ENCODE measurements at places on chromosomes 1 and 21.

DNA sequence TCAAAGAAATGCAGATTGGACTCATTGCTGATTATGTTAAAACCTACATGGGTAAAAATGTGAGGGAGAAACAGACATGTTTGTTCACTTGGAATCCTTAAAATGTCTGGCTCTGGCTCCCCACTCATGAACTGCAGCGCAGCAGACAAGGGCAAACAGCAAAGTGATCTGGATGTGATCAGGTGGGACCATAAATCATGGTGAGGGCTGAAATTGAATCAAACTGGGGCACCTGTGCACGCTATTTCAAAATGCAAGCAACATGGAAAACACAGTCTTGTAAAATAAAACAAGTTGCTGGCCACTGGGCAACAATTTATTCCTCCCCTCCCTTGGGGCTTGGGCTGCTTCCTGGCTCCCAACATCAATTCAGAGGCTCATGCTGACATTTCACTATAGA lies 373.4 kb downstream of the SEC16B start:
- peak; percentile 7 for DNase-seq

DNA sequence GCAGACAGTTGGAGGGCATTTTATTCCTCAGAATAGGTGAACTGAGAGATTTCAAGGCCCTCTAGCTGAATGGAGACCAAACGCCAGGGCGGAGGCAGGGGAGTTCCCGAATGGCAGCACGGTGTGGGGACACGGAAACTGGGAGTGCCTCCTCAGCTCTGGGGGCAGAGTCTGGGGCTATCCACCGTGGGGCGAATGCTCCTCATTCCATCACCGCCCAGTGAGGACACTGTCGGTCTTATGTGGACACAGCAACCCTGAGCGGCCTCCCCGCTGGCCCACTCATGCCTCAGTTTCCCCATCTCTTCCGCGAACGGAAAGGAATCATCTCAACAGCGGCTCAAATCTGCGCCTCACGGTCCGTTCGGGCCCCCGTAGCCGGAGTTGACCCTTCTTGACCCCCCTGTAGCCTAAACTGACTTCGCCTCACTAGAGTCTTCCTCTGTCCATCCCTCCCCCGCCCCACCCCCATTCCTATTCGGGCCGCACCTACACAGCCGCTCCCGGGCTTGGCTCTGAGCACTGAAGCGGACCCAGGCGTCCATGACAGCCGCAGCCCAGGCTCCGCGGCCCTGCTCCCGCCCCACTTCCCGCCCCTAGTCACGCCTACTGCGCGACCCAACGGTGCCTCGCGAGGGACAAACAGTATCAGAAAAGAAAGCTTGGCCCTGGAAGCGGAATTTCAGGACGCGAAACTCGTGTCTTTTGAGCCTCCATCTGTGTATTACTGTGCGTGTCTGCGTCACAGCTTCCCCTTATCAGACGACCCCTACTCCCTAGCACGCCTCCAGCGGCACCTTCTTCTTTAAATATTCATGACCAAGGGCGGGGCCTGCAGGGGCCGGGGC lies at the start of gene PEX11B:
PEX11B (minus strand) TSS at position 574 of the 848 bp plus-strand sequence; CDS start at position 545, 29 bp downstream.
- peak; percentile 93 for DNase-seq

- no peak for DNase-seq
Measured at GRCh38 chr1:216542741-216543140, 119.5 kb upstream of the USH2A start.

DNA sequence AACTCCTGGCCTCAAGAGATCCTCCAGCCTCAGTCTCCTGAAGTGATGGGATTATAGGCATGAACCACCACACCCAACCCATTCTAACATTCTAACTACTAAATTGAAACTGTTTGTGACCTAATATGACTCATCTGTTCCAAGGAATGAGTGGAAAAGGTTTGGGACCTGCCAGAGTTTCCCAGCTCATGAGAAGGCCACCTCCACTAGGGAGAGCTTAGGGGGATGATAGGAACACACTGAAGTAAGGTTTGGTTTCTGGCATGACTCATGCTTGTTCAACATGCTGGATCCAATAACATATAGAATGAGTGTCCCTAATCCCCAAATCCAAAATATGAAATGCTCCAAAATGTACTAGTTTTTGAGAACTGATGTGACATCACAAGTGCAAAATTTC lies 18.9 kb upstream of the SCAF4 start:
- no peak for DNase-seq

DNA sequence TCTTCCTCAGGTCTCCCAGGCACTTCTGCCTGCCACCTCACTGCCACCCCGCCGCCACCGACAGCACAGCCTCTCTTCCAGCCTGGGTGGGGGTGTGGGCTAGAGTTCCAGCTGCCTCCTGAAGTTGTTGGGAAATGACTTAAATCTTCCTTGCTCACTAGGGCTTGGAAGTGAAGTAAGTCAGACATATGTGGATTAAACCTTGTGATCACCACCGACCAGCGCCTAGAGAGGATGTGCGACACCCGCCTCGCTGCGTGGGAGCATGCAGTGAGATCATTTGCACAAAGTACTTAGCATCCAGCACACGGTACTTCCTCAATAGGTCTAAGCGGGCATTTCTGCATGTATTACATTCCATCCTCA lies 71.4 kb upstream of the FAM20B start:
- DNase-seq, result no peak

- no peak for DNase-seq
Measured at GRCh38 chr21:37849506-37850102, 66.7 kb downstream of the KCNJ6 start.

GRCh38 chr1:236058141-236058934 lies 6.6 kb downstream of the NID1 start:
- DNase-seq, result no peak

GRCh38 chr1:15618655-15619525 lies 1.6 kb downstream of the DDI2 start:
- no peak for DNase-seq

- no peak for DNase-seq
Measured at GRCh38 chr1:28115267-28115666, 26.9 kb upstream of the EYA3 start.

- no peak for DNase-seq
Measured at GRCh38 chr1:115196296-115196695, 107.0 kb upstream of the TSPAN2 start.

- DNase-seq, result no peak
Measured at GRCh38 chr21:17466166-17466565, 46.7 kb upstream of the CXADR start.

DNA sequence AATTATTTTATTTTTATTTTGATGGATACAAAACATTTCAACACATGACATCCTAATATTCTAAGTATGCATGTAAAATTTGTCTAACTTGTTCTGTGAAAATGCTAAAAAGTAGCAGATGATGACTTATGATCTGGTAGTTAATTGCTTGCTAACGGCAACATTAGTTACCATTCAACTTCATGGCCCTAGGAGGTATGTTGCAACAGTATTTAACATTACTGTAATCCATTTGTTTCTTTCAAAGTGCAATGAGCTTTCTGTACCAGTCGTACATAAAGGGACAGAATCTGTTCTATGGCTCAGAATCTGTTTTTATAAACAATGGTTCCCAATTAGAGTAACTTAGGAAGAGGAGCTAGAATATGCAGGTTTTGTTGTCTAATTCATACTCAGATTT lies 91.5 kb upstream of the ZNHIT6 start:
- no peak for DNase-seq

DNA sequence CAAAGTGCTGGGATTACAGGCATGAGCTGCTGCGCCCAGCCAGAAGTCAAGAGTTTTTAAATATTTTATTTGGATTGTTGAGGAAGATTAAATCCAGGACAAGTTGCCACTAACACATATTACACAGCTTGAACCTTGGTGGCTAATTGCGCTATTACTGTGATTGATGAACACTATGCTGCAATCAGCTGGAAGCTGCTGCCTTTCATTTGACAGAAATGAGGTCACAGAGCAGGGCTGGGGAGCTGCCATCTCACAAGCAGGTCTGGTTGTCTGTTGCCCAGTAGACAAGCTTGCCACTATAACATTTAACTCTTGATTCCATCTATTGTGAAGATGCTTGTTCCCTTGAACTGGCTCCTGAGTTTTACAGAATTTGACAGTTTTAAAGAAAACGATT lies 37.4 kb upstream of the NRDC start:
- DNase-seq, result peak; percentile 25

GRCh38 chr1:197358959-197359358 lies 90.9 kb downstream of the CRB1 start:
- DNase-seq, result no peak

DNA sequence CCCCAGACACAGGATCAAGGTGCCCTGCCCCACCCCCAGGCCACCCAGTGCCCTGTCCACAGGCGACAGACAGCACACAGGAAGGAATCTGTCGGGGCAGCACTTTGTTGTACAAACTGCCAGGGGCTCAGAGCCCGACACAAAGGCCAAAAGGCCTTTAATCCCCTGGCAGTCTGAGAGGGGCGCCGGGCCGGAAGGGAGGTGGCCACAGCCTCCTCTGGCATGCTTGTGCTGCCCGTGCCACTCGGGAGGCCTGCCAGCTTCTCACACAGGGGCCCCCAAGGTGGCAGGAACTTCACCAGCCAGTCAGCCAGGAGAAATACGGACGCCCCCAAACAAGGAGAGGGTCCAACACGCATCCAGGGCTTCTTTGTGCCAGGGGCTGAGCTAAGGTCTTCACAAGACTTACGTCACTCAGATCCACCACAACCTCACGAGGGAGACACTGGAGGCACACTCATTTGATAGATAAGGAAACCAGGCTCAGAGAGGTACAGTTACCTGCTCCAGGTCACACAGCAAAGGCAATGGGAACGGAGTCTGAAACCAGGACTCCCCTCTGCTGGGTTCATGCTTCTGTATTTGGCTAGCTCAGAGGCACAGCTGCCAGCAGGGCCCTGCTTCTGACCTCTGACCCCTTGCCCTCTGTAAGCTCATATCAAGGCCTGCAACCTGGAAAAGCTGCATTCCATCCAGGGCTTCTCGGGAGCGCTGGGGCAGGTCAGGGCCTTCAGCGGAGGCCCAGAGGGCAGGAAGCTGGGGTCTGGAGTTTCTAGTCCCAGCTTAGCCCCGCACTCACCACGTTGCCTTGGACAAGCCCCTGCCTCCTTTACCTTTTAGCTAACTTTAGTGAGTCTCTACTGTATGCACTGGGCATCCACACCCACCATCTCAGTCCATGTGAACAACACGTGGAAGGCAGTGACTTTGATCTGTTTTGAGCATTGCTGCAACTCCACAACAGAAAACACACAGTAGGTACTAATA lies 34.8 kb downstream of the HSPG2 start:
- DNase-seq, result no peak

DNA sequence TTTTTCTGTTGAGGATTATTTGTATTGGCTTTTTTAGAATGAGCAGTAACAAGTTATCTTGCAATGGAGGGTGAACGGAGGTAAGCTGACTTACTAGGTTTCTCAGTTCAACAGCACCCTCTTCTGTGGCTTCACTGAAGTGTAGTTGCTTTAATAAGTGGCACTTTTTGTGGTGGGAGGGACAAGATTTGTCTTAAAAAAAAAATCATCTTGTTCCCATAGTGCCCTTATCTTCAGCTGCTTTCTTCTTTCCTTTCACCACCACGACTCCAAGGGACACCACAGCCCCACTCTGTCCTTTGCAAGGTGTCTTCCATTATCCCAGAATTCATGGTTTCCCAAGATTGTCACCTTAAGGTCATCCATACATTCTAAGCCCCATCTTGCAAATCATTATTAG lies 92.9 kb downstream of the PIGK start:
- peak; percentile 65 for DNase-seq

GRCh38 chr1:24045771-24046170 lies 65.6 kb upstream of the SRSF10 start:
- no peak for DNase-seq

DNA sequence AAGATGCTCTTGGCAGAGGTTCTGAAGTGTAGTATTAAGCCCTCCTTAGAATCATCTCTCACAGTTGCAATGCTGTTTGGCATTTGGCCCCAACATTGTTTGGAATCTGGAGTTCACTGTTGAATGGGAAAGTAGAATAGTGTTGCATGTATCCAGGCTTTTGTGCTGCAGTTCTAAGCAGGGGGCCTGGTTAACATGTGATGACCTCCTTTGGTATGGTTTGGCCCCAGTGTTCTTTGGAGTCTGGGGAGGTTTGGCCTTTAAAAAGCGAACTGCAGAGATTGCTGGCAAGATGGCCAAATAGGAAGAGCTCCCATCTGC lies 61.8 kb upstream of the PLD5 start:
- no peak for DNase-seq

GRCh38 chr1:36663772-36664430 lies 181.2 kb upstream of the CSF3R start:
- DNase-seq, result no peak

- DNase-seq, result no peak
Measured at GRCh38 chr21:31922881-31923280, 50.1 kb downstream of the HUNK start.

DNA sequence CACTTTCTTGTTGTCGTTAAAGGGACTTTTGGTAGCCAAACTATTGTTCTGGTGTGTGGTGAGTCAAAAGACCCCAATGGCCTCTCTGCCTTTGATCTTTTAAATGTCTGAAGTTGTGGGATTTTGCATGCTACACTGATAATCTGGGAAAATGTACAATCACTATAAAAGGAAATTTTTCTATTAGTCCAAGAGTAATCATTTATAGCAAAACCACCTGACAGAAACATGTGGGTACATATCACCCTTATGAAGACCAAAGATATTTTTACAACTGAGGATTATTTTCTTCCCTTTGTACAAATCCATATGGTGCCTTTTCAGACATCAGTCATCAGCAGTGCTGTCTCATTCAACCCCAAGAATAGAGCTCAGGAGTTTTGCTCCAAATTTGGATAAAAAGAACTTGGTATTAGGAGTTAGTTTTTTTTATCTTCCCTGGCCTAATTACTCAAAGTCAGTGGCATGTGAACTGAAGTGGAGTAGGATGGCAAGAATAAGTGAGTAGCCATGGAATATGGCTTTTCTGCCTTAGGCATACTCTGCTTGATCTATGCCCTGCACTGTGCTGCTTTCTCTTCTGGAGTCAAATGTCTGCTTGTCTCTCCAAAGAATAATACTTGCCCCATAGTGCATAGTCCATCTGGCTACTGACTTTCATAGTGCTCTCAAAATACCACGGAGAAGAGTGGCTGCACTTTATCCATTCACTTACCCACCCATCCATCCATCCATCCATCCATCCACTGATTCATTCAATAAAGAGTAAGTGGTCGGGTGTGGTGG lies 13.5 kb downstream of the GREM2 start:
- DNase-seq, result no peak

GRCh38 chr1:195481293-195481692 lies 1126.9 kb downstream of the KCNT2 start:
- DNase-seq, result no peak

DNA sequence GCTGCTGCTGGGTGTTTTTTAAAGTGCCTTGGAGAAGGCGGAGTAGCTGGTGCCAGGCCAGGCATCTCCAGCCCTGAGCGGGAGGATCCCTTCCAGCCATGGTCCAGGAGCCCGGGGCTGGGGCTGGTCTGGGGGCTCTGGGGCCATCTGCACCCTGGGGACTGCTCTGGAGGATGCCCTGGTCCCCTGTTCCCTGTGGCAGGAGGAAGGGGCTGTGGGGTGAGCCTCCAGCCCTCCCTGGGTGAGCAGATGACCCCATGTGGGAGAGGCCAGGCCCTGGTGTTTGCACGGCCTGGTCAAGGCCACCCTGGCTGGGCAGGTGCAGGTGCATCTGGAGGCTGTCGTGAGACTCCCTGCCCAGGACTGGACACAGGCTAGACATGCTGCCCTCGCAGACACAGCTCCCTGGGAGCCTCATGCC lies 56.7 kb downstream of the SLX9 start:
- DNase-seq, result no peak

Data from SK-N-DZ (cell line).